ENCODE measurements at places on chromosomes 11 and 22.

- DNase-seq: no peak
Observed at GRCh38 chr11:11313902-11314692, 39.0 kb downstream of the CSNK2A3 start.

DNA sequence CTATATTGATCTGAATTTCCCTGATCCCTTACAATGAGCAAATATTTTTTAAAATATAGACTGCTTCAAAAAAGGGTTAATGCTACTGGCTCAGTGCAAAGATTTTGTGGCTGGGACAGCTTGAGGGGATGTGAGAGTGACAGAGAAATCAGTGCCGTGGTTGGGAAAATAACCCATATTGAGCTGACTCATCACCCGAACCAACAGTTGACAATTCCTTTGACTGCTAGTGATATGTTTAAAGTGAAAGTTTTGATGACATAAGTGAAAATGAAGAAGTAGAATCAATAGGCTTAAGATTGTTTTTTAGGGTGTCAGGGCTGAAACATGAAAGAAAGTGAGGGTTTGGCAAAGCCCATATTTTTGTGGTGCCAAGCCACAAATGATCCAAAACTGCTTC is 257.1 kb upstream of the TENM4 start:
- DNase-seq: no peak

- peak; percentile 52 for DNase-seq
Observed at GRCh38 chr11:73950869-73951710, at the start of gene DNAJB13. TSS of gene DNAJB13 (plus strand) at chr11:73951026. CDS start at chr11:73951070, 44 bp downstream.

DNA sequence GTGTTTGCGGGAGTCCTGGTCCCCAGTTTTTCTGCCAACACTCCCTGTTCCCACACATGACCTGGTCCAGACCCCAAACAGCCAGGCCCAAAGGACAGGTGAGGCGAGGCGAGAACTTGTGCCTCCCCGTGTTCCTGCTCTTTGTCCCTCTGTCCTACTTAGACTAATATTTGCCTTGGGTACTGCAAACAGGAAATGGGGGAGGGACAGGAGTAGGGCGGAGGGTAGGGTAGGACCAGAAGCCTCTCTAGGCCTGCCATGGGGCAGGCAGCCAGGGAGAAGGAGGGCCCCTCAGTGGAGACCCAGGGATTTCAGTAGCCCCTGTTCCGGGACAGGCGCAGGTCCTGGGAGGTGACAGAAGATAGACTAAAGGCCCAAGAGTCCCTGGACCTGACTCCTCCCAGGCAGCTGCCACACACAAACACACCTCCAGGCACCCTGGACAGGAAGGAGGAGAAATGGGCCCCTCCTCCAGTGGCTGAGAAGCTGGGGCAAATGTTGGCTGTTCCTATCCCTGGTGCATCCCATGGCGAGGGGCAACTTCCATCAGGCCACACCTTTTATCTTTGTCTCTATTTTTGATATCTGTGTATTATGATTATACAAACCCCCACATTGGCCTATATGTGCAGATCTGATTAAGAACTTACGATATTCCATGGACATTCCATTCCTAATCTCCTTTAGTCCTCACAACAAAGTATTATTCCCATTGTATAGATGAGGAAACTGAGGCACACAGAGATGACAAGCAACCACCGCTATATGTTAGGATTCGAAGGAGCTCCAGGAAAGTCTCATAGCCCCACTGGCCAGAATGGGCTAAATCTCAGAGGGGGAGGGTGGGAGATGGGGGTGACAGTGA is 626 bp upstream of the F2 start:
- no peak for DNase-seq

- no peak for DNase-seq
Observed at GRCh38 chr11:36218283-36218921, 70.8 kb downstream of the COMMD9 start.

DNA sequence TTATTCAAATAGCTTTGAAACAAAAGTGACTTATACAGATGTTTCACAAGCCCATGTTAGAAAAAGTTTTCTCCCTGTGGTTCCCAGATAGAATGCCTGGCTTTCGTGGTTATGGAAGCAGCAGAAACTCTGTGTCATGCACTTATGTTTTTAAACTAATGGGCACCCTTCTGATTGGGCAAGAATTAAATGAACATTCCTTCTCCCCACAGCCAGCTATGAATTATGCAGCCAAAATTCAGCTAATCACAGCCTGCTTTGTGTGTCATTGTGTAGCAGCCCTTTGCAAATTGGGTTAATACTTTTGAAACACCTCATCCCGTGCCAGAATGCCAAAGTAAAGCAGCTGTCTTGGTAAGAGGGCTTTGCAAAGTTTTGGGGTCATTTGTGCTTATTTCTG is 46.9 kb downstream of the PANX1 start:
- no peak for DNase-seq

DNA sequence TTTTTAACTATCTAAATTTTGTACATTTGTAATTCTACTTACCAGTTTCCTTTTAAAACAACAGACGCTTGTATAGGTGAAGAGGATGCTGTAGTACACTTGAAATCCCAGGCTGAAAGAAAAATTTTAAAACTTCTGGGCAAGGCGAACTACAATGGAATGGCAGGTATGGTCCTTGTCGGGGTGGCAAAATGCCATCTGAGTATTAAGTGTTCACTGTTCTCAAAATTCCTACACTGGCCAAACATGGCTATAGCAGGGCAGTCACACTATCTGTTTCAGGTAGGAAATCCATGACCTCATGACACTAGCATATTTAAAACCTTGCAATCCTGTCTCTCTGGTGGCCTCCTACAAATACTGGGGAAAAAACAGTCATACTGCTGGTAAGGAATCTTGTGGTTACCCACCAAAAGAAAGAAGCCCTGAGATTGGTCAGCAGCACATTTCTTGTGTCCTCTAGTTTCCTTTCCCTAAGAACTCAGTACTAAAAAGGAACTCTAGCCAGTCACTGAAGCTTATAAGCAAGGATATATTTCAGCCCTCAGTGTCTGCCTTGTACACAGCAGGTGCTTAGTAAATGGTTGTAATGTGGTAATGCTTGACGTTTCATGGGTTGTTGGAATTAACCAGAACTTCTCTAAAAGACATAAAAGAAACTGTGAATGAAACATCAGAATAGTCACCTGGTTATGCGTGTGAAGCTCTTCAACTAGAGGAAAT is 5.2 kb upstream of the ZC3H12C start:
- DNase-seq: no peak

DNA sequence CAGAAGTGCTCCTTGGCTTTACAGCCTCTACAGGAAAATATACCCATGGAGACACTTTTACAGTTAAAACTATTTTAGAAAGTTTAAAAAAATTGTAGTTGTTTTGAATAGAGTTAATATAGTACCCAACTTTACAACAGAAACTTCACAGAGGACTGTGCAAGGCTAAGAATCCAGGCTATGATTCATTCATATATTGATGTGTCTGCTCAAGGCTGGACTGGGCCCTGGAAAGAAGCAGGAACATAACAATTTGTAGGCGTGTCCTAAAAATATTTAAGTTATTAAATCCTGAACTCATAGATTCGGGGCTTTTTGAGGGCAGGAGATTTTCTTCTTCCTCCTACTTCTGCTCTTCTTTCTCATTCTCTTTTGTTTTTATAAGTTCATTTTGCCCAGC is 291.5 kb upstream of the CCDC179 start:
- no peak for DNase-seq

DNA sequence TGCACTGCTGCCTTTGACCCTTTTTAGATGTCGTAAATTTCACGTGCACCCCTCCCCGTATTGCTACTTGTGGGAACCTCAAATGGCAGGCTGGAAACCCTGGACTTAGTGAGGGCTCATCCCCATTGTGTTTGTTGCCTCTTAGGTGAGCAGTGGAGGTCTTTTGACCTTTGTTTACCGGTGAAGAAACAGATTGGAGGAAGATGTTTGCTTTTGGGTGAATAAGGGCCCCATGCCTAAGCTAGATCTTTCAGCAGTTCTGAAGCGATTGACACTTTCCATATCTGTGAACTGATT is 782 bp downstream of the SMARCB1 start:
- no peak for DNase-seq

GRCh38 chr11:105538588-105538987 is 71.3 kb upstream of the GRIA4 start:
- peak; percentile 66 for DNase-seq

- no peak for DNase-seq
Observed at GRCh38 chr11:32830413-32830738, 649 bp downstream of the PRRG4 start.

DNA sequence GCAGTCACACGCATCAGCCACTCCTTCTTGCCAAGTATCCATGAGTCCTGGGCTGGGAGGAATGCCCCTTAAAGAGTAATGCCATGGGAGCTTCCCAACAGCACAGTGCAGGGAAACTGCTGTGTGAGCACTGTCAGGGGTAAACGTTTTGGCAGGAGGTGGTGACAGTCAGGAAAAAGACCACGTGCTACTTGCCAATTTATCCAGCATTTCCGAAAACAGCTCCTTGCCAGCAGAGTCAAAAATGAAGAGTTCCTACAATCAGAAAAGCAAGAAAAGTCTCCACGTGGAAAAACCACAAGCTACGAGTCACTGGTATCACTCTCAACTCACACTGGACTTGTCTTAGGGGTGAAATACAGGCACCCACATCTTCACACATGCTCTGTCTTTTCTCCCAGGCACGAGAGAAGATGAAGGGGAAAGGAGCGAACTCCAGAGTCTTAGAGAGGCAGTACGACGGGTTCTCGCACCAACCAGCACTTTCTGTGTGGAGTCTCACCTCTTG is 9.9 kb downstream of the IFT27 start:
- DNase-seq: no peak

All from left lung (tissue), 14 donors.